ENCODE measurements at places on chromosomes 4 and X.

DNA sequence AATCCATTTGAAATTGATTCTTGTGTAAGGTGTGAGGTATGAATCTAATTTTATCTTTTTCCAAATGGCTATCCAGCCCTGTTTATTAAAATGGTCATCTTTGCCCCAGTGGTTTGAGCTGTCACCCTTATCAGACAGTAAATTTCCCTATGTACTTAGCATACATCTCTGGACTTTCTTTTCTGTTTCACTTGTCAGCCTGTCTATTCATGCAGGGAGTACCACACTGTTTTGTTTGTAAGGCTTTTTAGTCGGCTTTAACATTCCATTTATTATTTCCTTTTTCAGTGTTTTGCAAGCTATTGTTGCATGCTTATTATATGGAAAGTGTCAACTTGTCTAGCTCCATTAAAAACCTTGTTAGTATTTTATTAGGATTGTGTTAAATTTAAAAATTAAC is 155.8 kb downstream of the STAG2 start:
- no peak for DNase-seq

DNA sequence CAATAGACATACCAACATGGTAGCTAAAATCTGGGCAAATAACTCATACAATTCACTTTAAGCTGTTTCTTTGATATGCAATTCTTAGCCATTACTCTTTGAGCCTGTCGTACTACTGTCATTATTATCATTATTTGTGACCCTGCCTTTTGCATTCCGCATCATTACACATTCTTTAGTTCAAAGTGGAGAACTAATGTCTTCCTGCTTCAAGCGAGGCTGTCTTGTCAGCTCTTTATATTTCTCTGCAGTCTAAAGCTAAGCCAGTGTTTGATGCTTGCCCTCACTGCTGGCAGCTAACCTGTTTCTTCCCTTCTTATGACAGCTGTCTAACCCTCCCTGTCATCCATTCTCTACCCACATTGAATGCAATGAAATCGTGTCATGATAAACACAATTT is 186.8 kb downstream of the FAT4 start:
- DNase-seq = no peak

GRCh38 chr4:86640469-86640868 is 46.4 kb downstream of the PTPN13 start:
- no peak for DNase-seq

GRCh38 chr4:168736860-168737805 is 240.3 kb downstream of the PALLD start:
- DNase-seq = no peak

GRCh38 chr4:126992910-126993309 is 639.8 kb upstream of the INTU start:
- no peak for DNase-seq

- no peak for DNase-seq
Measured at GRCh38 chr4:121551271-121551670, 145.5 kb downstream of the ANXA5 start.

GRCh38 chrX:67544281-67545035 is 637 bp downstream of the AR start:
- no peak for DNase-seq

GRCh38 chr4:41750121-41750625 is 1.6 kb upstream of the PHOX2B start:
- no peak for DNase-seq

- no peak for DNase-seq
Measured at GRCh38 chr4:87804871-87805270, 5.5 kb downstream of the IBSP start.

DNA sequence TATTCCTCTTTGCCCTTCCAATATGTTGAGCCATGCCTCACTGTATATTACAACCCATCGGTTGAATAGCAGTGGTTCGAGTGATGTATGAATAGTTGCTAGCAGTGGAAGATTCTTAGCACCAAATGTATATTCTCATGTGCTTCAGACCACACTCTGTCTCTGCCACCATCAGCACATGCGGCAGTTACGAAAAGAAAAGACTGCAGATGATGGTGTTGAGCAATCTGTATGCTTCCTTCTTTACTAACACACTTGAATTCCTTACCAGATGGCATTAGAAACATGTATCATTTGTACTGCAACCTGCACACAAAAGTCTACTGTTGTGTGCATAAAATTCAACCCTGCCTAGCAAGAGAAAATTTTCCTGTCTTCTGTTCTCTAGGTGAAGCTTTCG is 214.6 kb downstream of the ENOX2 start:
- DNase-seq = no peak

DNA sequence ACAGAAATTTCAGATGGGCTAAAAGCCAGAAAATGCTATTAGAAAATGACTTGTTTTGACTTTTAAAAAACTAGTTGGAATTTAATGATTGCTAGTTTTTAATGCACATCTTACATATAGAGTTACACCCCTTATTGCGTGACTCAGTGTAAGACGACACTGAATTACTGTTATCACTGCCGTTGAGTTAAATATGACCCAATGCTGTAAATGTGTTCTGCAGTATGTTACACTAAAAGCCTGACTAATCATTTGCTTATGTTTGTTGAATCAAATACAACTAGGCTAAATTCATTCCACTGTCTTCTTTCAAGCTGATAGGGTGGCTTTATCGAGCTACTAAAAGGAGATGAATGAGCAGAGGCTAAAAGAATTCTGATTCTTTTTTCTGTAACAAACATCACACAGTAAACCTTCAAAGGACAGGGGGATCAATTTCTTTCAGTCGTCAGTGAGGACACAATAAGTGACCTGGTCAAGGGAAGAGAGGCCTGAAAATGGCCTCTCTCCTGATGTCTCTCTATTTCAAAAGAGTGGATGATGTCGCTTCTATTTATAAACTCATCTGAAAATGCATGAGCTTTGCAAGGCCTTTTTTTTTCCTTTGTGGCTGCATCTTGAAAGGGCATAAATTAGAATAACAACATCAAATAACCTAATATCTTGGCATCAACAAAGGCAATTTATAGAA is 142.2 kb upstream of the KCNIP4 start:
- no peak for DNase-seq

GRCh38 chr4:15677507-15677988 is 4.1 kb upstream of the FAM200B start:
- DNase-seq = no peak

DNA sequence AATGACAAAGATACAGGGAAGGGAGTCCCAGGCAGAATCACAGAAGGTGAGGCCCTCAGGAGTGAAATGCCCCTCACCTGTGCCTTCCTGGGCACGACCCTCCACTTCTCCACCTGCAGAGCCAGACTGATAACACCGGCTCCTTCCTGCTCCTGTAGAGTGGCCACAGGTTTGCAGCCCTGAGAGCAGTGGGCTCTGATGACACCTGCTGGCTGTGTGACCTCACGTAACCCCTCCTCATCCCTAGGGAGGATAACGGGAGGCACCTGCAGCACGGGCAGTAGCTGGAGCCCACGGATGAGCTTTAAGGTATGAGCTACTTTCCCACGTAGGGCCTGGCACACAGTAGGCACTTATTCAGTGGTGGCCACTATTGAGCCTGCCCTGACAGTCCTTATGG is 25.5 kb upstream of the MAN2B2 start:
- DNase-seq = no peak

DNA sequence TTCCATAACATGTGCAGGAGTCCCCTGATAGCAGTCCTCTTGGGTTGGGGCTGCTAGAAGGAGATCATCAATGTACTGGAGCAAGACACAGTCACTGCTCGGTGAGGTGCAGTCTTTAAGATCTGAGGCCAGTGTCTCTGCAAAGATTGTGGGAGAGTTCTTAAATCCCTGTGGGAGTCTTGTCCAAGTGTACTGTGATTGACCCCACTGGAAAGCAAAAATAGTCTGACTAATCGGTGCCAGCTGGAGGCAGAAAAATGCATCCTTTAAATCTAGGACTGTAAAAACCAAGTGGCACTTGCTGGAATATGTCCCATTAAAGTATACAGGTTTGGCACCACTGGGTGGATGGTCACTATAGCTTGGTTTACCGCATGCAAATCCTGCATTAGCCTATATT is 31.1 kb downstream of the SULT1E1 start:
- no peak for DNase-seq

DNA sequence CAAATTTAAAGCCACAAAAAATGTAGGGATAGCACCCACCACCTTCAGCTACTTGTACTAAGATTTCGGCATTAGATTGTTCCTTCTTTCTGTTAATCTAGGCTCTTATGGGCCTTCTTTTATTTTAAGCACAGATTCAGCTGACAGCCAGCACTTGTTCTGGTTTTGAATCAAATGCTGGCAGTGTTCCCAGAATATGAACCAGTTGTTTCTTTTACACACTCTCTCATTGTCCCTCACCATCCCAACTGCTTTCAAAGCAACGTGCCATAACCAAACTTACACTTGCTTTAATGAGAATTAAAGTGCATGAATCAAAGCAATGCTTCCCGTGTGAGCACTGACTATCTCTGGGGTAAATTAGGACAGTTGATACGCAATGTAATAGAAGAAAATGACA is 744.5 kb upstream of the FAM241A start:
- DNase-seq = no peak

GRCh38 chr4:147786031-147786430 is 54.1 kb downstream of the ARHGAP10 start:
- DNase-seq = no peak

DNA sequence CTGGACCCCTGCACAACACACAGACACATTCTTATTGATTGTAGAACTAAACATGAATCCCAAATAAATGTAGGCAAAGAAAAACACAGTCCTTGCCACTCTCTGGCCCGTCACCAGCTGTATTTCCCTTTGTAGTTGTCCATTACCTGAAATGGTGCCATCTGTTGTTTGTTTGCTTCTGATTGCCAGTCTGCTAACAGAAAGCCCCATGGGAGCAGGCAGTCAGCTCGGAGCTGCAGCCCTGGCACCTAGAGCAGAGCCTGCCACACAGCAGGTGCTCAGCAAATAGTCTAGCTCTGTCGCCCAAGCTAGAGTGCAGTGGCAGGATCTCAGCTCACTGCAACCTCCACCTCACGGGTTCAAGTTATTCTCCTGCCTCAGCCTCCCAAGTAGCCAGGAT is 28.9 kb downstream of the CPLX1 start:
- DNase-seq = no peak

DNA sequence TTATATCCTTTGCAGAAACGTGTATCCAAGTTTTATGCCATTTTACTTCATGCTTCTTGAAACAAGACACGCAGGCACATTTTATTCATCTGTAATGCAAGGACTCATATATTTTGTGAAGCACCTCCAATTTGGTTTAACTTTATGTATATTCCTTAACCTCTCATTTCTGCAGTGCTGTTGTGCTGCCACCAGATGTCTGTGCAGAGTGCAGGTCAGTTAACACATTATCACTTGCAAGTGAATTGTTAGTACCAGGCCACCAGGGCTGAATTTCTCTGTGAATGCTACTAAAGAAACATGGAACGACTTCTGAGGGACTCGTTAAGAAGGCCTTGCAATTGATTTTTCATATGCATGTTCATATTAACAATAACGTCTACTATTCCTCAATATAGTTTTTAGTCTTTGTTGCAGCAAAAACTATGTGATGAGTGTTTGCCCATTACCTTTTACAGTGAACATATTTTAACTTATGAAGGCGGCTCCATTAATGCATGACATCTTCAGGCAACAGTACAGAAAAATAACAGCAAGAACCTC is 770.3 kb downstream of the NLGN4X start:
- no peak for DNase-seq

- no peak for DNase-seq
Measured at GRCh38 chr4:181939199-181939945, 303.8 kb upstream of the TENM3 start.

DNA sequence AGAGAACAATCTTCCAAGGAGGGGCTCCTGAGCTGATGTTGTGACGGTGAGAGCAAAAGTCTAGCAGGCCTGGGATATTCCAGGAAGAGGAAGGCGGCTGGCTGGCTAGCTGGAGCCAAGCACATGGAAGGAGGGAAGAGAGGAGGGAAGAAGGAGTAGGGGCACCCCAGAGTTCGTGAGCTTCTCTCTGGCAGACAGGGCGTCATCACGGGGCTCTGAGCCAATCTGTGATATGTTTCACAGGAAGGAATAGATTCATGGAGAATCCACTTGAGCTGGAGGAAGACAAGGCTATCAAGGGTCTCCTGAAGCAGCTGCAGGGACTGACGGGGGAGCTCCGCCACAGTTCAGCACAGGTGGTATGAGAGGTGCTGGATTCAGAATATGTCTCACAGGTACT is 73.6 kb downstream of the DHRSX start:
- no peak for DNase-seq

DNA sequence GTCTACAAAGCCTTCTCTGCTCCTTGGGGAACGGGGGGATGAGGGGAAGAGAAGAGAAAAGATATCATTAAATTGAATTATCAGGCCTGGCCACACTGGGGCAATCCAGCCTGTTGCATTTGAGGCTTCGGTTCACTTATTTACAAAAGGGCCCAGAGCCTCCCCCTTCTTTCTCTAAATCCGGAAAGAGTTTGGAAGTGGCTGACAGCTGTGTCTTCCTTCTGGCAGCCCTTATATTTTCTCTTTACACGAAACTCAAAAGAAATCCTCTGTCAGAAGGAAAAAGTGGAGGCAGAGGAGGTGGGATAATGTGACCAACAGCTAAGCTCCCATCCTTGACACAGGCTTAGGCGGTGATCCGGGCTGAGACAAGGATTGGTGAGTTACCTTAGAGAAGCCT is 158.3 kb upstream of the TAPT1 start:
- no peak for DNase-seq

GRCh38 chrX:115268421-115268820 is 21.1 kb upstream of the LUZP4 start:
- no peak for DNase-seq

DNA sequence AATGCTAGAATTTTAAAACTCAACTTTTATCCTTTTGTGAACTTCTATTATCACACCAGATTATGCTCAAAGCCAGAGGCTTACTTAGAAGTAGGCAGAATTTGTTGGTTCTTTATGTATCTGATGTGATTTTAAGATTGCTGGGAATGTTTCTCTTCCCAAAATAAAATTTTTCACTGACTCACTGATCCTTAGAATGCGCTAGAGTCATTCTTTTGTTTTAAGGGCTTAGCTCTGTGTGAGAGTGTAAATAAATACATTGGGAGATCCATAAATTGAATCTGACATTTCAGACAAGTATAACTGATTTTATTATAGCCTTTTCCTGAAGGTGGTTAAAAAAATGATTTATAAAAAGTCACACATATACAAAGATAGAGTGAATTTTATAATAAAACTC is 101.3 kb downstream of the LARP1B start:
- no peak for DNase-seq

DNA sequence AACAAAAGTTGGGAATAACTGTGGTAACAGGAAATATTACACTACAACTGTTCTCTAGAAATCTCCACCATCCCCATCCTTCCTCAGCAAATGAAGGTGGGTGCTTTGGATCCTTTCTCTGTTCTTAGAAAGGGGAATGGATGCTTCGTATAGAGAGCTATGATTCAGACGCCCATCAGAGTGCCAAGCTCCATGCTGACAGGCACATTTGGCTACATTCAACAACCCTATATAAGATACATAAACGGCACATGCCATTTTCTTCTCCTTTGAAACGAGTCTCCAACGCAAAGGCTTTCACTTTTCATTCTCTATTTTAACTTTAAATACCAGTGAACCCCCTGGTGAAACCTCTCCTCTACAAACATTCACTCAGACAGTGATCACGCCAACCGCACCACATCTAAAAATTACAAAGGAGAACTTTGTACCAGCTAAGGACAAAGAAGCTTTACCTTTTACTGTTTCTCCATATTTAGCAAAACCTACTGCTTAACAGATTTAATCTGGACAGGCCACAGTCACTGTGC is 172.5 kb downstream of the TSPAN5 start:
- no peak for DNase-seq
